ENCODE measurements at places on chromosomes 12 and 14. TPM values are rescaled to one million over a fixed set of nuclear protein-coding genes. Genes with fewer than 3 reads are reported as not detected.

Gene EGLN3
- polyA plus RNA-seq: not detected

- H3K4me3 ChIP-seq: no peak overlapping the region
- no peak overlapping the region for H3K27ac ChIP-seq
- DNase-seq: no peak
- H3K4me1 ChIP-seq: no peaks in the 10 kb centered on the region
- H3K36me3 ChIP-seq: no peaks in the 10 kb centered on the region
Measured at GRCh38 chr14:76654573-76655108, 106.6 kb upstream of the VASH1 start.

Gene GSKIP
- polyA plus RNA-seq: 24.7 TPM

Gene AGAP2
- 5.1 TPM for polyA plus RNA-seq

DNA sequence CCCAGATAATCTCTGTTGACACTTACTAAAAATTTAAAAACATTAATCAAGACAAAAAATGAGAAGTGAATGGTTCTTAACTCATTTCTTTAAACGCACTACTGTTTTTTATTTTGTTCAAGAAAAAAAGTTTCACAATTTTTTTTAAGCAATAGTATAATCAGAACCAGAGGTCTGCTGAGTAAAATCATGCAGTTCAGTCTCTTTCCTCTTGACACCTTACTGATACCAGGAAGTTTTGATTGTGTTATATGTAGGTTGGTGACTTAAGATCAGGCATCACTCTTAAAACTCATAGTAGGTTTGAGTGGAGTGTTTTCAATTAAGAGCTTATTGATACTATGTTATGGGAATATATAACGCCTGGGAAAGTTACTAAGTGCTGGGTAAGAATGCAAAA is 121.4 kb downstream of the TRMT5 start:
- H3K4me3 ChIP-seq: no peak overlapping the region
- no peaks in the 10 kb centered on the region for H3K27me3 ChIP-seq
- no peak for DNase-seq
- H3K36me3 ChIP-seq: no peaks in the 10 kb centered on the region
- no peak overlapping the region for H3K27ac ChIP-seq

Gene ACYP1
- 9.4 TPM for polyA plus RNA-seq

DNA sequence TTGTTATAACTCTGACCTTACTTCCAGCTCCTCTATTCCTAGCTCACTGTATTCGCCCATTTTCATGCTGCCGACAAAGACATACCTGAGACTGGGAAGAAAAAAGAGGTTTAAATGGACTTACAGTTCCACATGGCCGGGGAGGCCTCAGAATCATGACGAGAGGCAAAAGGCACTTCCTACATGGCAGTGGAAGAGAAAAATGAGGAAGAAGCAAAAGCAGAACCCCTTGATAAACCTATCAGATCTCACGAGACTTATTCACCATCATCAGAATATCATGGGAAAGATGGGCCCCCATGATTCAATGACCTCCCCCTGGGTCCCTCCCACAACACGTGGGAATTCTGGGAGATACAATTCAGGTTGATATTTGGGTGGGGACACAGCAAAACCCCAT is 14.5 kb upstream of the PHC1 start:
- H3K27ac ChIP-seq: no peak overlapping the region
- H3K4me1 ChIP-seq: peaks cover 23% of the 10 kb centered on the region
- DNase-seq: peak; percentile 69
- no peaks in the 10 kb centered on the region for H3K36me3 ChIP-seq
- H3K4me3 ChIP-seq: no peak overlapping the region

DNA sequence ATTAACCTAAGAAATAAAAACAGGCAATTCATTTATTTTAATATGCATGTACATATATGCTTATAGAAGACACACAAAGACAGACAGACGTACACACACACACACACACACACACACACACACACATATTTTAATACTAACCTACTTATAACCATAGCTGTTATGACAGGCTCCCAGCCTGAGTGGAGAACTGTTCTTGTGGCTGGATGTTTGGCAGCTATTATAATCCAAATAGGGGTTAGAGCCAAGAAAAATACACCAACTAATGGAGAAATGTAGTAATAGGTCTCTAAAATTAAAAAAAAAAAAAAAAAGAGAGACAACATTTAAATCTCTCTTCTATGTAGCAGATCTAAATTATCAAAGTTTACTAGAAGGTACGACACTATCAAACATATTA is 91.8 kb downstream of the SLC41A2 start:
- no peak overlapping the region for H3K4me3 ChIP-seq
- H3K4me1 ChIP-seq: peaks cover 19% of the 10 kb centered on the region
- no peak overlapping the region for H3K27ac ChIP-seq
- no peaks in the 10 kb centered on the region for H3K27me3 ChIP-seq
- DNase-seq: no peak
- no peaks in the 10 kb centered on the region for H3K36me3 ChIP-seq

Gene C12orf50
- polyA plus RNA-seq: not detected

DNA sequence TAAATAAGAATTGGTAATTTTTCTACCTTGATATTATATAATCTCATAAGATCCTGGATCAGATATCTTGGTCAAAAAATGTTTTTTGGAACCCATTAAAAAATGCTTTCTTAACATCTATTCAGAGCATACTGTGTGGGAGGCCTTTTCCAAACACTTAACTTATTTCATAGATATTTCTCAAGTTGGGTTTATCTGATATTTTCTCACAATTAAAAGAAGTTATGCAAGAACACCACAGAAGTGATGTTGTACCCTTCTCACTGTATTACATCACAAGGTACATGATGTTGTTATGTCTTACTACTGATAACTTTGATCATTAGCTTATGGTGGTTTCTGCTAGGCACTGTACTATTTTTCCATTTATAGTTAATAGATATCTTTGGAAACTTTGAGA is 23.4 kb upstream of the PRPF39 start:
- no peak overlapping the region for H3K27ac ChIP-seq
- H3K4me3 ChIP-seq: no peak overlapping the region
- DNase-seq: no peak
- peaks cover 11% of the 10 kb centered on the region for H3K36me3 ChIP-seq
- H3K4me1 ChIP-seq: no peaks in the 10 kb centered on the region
- H3K27me3 ChIP-seq: no peaks in the 10 kb centered on the region

- no peak for DNase-seq
- H3K27ac ChIP-seq: no peak overlapping the region
- H3K4me1 ChIP-seq: no peaks in the 10 kb centered on the region
- H3K4me3 ChIP-seq: no peak overlapping the region
Measured at GRCh38 chr14:103472939-103473338, 49.7 kb downstream of the CKB start.

Gene SLC8A3
- polyA plus RNA-seq: 0.01 TPM

GRCh38 chr12:20852649-20853048 is 42.1 kb downstream of the SLCO1B3 start:
- DNase-seq: no peak
- no peak overlapping the region for H3K4me3 ChIP-seq
- no peaks in the 10 kb centered on the region for H3K36me3 ChIP-seq
- no peak overlapping the region for H3K27ac ChIP-seq
- H3K27me3 ChIP-seq: no peaks in the 10 kb centered on the region

- no peak overlapping the region for H3K27ac ChIP-seq
- DNase-seq: no peak
- no peaks in the 10 kb centered on the region for H3K27me3 ChIP-seq
- no peak overlapping the region for H3K4me3 ChIP-seq
- peaks cover 8% of the 10 kb centered on the region for H3K4me1 ChIP-seq
Measured at GRCh38 chr12:32369202-32369601, 30.2 kb upstream of the FGD4 start.

DNA sequence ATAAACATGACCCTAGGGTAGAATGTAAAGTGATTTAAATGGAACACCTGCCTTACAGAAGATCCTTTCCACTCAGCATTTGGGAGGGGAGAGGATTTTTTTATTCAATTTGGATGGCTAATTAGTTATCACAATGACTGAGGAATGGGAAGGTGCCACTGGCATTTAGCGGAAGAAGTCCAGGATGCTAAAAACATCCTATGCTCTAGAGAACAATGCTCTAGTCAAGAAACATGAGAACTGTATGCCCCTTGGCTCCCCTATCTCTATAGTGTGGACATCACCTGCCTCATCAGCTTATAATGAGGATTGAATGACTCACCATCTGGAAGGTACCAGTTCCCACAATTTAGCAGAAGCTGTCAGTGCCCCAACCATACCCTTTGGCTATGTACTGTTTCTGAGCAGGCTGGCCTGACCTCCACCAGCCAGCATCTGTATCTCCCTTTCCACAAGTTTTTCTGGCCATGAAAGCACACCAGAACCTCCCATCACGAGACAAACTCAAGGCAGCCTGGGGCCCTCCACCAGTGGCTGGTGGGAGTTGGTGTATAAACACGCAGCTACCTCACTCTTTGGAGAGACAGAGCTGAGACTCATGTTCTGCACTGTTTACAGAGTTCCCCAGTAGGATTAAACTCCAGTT is 109.7 kb upstream of the VASH1 start:
- no peaks in the 10 kb centered on the region for H3K36me3 ChIP-seq
- H3K27ac ChIP-seq: no peak overlapping the region
- no peaks in the 10 kb centered on the region for H3K27me3 ChIP-seq
- no peak for DNase-seq

Gene SLCO1B3
- not detected for polyA plus RNA-seq

DNA sequence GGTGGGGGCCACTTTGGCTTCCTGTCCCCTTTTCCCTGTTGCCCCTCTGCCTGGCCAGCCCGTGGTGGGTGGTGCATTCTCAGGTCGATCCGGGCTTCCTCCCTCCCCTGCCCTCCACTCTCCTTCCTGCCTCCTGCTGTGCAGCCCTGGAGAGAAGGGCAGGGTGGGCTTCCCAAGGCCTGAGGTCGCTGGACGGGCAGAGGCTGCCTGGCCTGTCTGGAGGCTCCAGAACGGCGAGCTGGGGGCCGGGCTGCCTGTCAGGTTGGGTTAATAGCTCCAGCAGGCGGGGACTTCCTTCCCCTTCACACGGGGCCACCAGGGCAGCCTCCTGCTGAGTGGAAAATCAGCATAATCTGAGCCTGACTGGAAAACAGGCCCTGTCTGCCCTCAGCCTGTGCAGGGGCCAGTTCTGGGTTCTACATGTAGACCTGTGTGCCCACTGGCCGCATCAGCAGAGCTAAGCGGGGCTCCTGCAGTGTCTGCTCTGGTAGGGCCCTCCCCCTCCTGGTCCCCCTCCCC is 11.3 kb downstream of the KIF26A start:
- H3K27ac ChIP-seq: no peak overlapping the region
- H3K27me3 ChIP-seq: no peaks in the 10 kb centered on the region
- DNase-seq: no peak
- no peak overlapping the region for H3K4me3 ChIP-seq
- no peaks in the 10 kb centered on the region for H3K4me1 ChIP-seq
- no peaks in the 10 kb centered on the region for H3K36me3 ChIP-seq
